ENCODE measurements at places on chromosomes 7 and 10.

GRCh38 chr10:76902949-76903348, 734.7 kb downstream of the KCNMA1 start:
- DNase-seq: peak; percentile 1

- no peak for DNase-seq
Measured at GRCh38 chr10:98790817-98791216, 344.1 kb upstream of the HPS1 start.

- DNase-seq: no peak
Measured at GRCh38 chr7:64509583-64509982, 53.3 kb downstream of the ZNF680 start.

- DNase-seq: no peak
Measured at GRCh38 chr10:80691441-80691840, 153.7 kb downstream of the SH2D4B start.

GRCh38 chr7:124723012-124723411, 42.6 kb downstream of the GPR37 start:
- no peak for DNase-seq

GRCh38 chr7:31490796-31491314, 23.0 kb upstream of the ITPRID1 start:
- no peak for DNase-seq

DNA sequence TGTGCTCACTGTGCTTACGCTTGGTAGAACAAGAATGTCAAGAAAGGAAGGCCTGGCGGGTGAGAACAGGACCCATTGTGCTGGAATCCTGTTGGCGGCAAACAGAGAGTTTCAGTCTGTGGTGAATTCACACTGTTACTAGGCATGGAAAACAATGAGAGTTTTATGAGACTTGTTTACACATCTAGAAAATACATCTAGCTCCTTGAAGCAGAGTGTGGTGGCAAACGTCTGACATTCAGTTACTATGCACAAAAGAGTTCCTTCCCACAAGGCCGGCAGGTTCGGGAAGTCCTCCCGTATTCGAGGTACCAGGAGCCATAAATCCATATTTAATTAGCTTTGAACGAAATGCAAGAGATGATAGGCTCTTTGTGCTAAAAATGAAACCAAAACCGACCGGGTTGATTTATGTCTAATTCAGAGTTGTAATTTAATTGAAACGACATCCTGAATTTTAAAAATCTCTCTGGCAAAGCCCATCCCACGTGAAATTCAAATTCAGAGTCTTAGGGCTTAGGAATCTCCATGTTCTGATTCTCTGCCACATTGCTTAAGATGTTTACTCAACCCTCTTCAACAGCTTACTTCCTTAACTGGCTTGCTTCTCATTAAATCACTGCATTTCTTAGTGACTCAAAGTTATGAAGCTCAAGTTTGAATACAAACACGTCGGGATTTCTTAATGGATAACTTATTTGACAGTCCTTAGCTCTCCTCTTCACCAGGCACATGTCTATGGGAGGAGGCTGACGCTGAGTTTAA, 299.9 kb upstream of the PITRM1 start:
- no peak for DNase-seq

DNA sequence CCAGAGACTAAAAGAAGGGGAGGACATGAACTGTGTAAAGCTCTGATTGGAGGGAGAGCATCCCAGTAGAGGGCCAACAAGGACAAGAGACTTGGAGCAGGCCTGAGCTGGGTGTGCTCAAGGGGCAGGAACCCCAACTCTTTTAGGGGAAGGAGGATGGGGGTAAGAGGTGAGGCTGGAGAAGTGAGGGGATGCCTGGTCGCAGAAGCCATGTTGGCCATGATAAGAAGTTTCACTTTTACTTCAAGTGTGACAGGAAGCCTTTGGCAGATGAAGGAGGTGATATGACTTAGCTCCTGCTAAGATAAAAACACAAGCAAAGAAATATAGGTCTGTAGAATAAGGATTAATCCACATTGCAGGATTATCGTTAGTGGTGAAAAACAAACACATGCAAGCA, 208.3 kb downstream of the JAZF1 start:
- DNase-seq: peak; percentile 22

DNA sequence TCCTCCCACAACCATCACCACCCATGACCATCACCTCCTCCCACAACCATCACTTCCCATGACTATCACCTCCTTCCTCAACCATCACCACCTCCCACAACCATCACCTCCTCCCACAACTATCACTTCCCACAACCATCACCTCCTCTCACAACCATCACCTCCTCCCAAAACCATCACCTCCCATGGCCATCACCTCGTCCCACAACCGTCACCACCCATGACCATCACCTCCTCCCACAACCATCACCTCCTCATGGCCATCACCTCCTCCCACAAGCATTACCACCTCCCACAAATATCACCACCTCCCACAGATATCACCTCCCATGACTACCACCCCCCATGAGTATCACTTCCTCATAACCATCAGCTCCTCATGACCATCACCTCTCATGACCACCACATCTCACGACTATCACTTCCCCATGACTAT, 52.2 kb downstream of the PDGFA start:
- no peak for DNase-seq

DNA sequence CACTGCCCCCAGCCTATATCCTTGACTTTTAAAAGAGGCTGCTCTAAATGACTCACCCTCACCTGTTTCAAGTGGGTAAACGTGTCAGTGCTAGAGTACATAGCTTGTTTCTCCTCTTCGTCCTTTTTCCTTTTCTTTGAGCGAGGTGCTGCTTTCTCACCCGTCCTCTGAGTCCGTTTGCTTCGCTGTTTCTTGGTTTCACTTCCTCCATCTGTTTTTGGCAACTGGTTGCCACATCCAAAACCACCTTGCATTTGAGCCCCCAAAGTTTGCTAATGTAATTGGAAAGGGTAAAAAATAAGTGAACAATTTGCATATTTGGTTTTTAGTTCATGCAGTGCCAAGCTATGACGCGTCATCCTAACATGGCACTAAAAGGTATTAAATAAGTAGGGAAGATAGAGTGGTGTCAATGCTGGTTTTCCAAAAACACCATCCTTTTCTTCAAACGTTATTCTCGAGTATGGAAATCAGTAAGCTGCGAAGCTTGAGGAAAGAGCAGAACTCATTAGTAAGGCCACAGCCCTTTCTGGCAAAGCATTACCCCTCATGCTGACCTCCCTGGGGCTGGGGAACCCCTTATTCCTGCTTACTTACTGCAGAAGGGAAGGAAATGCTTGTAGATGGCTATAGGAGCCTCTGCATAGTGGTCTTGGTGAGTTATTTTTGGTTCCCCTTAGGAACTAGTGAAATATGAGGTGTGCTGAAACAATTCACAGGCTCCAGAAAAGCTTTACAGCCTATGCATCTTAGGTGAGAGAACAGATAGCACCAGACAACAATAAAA, 133.5 kb downstream of the GALNT11 start:
- DNase-seq: no peak

DNA sequence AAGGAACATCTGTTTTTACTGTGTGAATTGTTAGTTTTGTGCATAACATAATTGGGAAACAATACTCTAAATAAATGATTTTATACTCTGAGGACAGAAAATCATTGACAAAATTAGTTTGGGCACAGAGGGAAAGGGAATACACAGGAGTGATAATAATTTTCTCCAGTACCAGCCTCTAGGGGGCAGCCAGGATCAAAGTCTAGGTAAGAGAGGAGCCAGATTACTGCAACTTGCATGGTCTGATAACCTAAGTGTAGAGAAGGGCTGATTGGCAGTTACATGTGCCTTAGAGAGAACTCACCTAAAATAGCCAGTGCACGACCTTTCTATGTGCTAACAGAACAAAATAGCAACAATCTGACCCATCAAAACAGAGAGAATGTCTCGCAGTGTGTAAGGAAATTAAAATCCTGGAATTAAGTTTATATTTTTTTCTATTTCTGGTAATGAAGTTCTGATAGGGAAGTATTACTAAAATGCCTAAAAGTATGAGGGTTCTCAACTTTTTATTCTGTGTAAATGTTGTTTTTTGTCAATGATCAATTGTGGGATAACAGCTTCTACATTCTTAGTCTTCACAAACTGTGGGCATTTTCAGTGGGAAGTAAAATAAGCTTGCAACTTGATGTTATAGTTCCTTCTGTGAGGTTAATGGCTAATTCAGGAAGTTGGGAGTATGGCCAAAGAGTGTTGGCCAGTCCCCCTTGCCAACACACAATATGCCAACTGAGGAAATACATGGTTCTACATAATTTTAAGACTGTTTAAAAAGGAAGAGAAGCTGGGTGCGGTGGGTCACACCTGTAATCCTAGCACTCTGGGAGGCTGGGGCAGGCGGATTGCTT, 66.4 kb downstream of the EXOC6 start:
- peak; percentile 52 for DNase-seq

- DNase-seq: peak; percentile 80
Measured at GRCh38 chr7:2709553-2710285, 21.7 kb downstream of the AMZ1 start.

- no peak for DNase-seq
Measured at GRCh38 chr7:43674559-43675436, 54.5 kb downstream of the COA1 start.

DNA sequence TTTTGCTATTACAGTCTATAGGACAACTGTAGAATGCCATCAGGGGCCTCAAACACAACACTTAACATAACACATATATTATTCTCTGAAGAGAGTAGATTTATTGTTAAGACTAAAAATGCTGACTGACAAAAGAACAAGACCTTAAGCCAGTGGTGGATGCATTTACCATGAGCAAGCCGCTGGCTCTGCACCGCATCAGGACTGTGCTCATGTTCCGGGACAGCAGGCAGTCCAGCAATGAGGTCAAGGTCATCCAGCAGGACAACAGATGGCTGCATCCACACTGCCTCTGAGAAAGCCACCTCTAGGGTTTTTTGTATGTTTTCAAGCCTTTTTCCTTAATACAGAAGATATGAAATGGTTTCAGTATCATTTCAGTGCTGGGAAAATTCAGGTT, 23.8 kb downstream of the PEX1 start:
- DNase-seq: no peak

DNA sequence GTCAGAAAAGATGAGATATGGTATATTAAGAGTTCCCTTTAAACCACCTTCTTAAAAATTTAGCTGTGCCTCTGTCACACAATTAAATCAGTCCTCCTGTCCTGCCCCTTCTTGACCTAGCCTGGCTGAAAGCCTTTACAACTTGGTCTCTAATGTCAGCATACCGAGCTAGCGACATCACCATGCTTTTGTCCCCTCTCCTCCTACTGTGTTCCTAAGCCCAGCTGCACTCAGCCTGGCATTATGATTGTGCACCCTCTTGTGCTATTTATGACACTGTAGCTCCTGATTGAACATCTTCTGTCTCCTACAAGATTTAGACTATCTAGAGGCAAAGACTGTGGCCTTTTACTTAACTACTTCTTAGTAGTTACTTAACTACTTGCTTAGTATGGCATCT, 29.2 kb downstream of the TDRD1 start:
- DNase-seq: no peak

GRCh38 chr10:120979435-120980278, 128.5 kb downstream of the WDR11 start:
- DNase-seq: peak; percentile 19

DNA sequence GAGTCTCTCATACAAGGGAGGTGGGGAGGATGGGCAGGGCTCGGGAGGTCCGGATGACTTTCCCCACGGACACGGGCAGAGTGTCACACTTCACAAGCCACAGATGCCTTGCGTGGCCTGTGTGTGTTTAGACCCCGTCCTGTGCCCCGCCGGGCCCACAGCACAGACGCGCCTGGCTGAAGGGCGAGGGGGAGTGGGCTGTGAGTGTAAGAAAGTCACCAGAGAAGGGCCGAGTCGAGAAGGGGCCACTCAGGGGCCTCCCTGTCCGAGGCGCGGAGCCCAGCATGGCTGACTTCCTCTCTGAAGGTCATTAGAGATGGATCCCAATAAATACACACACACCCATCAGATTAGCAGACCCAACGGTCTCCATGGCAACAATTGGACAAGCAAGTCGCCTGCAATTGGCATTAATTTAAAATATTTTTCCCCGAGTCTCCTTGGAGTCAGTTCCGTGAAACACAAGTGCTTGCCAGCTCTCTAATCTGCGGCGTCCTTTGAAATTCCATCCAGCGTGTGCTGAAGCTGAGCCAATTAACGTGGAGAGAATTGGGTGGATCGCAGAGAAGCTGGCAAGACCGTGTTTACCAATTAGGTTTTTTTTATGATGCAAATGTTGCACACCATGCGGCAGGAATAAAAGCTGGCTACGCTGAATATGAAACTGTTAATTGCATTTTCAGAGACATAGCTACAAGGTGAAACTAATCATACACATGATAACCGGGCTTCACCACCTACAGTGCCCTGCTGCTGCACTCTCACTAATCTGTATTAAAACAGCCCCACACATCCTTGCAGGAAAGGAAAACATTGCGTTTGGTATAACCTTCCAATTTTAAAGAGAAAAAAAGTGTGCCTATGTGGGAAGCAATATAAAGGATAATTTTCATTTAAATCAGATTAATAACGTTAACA, 571.2 kb downstream of the PTPRN2 start:
- DNase-seq: no peak

DNA sequence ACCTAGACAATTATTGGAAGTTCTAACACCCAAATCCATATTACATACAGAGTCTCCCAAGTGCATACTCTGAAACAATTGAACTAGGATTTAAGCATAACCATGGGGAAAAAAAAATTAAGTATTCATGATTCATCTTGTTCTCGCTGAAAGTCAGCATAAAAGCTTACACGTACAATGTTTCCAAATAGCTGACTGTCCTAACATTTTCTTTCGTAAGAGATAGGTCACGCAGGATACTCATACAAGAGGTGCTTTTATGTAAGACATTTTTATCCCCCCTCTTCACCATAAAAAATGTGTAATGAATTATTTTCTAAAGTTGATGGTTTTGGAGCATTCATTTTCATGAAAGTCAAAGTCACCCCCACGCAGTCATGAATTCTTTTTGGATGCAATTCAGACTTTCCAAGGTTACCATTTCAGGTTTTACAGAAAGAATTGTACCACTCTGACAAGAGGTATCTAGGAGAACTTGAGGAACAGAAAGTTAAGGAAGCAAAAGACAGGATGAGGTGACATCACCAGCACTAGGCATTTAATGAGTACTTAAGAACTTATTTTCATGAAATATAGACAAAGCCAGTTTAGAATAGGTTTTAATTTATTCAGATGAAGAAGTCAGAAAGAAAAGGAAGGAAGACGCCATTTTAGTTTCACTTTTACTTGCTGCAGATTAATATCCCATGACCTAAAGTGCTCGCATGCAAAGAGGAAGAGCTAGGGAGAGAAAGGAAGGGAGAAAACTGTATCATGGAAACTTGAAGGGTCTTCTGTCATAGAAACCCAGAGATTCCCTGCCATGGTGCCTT, 55.8 kb downstream of the TMEM26 start:
- DNase-seq: no peak

GRCh38 chr10:97774811-97775294, 3.1 kb upstream of the SFRP5 start:
- DNase-seq: no peak

GRCh38 chr10:5159126-5159525, 25.8 kb downstream of the AKR1C8 start:
- no peak for DNase-seq
